ENCODE measurements at places on chromosomes 5 and 9. TPM values are rescaled to one million over a fixed set of nuclear protein-coding genes. Genes with fewer than 3 reads are reported as not detected.

The ZBTB5 gene
- total RNA-seq, result 14.1 TPM

The IL17B gene
- not detected for total RNA-seq

The GRXCR2 gene
- not detected for total RNA-seq

The WNK2 gene
- total RNA-seq, result 0.02 TPM

The NDOR1 gene
- 17.6 TPM for total RNA-seq

The DMRT3 gene
- not detected for total RNA-seq

The TAF11L3 gene
- not detected for total RNA-seq

The CDH18 gene
- total RNA-seq, result 1.9 TPM

The BHMT gene
- total RNA-seq, result not detected

The SPOCK1 gene
- total RNA-seq, result 29.1 TPM

The ZER1 gene
- 30.1 TPM for total RNA-seq

The IL7R gene
- total RNA-seq, result 20.4 TPM

The CARD6 gene
- 5.7 TPM for total RNA-seq

The CDX1 gene
- total RNA-seq, result not detected

The PCDHGB2 gene
- total RNA-seq, result 0.57 TPM

The CORO2A gene
- total RNA-seq, result 3.6 TPM

The RIOK2 gene
- total RNA-seq, result 29.6 TPM

The ZMAT2 gene
- total RNA-seq, result 71.3 TPM

The BAAT gene
- total RNA-seq, result not detected

The SLC4A9 gene
- total RNA-seq, result not detected

The ATG12 gene
- 58.8 TPM for total RNA-seq

The QSOX2 gene
- 20.1 TPM for total RNA-seq

The AQP7 gene
- total RNA-seq, result 0.17 TPM

All from M059J (cell line).